ENCODE measurements at places on chromosomes 12 and 14.
A peak's percentile ranks its signal among the peaks of the same experiment; 100 is the strongest.

DNA sequence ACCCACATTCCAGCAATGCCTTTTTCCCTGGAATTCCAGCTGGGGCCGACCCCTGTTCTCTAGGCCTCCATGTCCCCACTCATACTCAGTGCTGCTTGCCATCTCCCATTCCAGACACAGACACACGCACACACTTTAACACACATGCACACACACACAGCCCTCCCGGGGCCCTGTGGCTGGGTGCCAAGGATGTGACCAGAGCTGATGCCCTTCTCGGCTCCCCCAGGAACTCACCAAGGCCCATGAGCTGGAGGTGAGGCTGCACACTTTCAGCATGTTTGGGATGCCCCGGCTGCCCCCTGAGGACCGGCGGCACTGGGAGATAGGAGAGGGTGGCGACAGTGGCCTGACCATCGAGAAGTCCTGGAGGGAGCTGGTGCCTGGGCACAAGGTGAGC is 4.3 kb downstream of the PLEKHG6 start:
- DNase-seq, result no peak

- DNase-seq, result peak; percentile 98
These were observed 29.0 kb downstream of the WBP11 start for GRCh38 chr12:14774074-14774905.

DNA sequence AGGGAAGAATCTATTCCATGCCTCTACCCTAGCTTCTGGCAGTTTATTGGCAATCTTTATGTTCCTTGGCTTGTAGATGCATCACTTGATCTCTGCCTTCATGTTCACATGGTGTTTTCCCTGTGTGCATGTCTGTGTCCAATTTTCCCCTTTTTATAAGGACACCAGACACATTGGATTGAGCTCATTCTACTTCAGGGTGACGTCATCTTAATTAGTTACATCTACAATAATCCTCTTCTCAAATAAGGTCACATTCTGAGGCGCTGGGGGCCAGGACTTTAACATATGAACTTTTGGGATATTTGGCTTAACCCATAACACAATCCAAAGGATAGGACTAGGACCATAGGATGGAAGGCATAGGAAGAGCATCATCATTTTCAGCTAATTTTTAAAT is 101.4 kb downstream of the KCNMB4 start:
- DNase-seq, result no peak

- peak; percentile 67 for DNase-seq
These were observed 593 bp downstream of the CFL2 start for GRCh38 chr14:34713681-34714319.

GRCh38 chr14:103718572-103718971 is 3.0 kb downstream of the ZFYVE21 start:
- DNase-seq, result peak; percentile 49

GRCh38 chr12:115973066-115973465 is 304.4 kb downstream of the MED13L start:
- DNase-seq, result peak; percentile 65

DNA sequence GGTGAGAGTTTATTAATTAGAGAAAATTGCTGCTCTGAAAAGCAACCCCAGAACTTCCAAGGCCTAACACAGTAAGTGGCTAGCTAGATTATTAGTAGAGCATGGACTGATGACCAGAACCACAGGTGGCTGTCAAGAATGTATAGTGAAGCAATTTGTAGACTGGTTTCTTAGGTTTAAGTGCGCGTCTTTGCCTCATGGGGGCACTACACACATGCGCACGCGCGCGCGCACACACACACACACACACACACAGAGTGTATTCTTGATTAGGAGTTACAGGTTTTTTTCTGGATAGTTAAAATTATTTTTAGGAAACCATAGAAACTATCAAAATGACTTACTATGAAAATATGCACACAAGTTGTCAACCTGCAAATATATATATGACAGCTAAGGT is 66.5 kb downstream of the BHLHE41 start:
- DNase-seq, result no peak

DNA sequence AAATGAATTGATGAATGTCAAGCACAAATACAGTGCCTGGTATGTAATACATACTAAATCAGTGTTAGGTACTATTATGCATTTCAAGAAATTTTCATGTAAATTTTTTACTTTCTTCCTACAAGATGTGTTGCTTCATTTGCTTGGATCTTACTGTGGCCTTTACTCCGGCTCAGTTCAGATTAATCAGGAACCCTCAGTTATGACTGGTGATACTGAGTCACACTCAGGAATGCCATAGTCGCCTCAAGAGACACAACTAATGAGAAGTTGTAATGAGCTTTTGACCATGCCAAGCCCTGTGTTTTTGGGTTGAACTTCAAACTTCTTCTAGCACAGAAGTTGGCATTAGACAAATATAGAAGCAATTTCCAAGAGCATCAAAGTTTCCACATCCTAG is 96.0 kb downstream of the TGFB3 start:
- DNase-seq, result peak; percentile 38

DNA sequence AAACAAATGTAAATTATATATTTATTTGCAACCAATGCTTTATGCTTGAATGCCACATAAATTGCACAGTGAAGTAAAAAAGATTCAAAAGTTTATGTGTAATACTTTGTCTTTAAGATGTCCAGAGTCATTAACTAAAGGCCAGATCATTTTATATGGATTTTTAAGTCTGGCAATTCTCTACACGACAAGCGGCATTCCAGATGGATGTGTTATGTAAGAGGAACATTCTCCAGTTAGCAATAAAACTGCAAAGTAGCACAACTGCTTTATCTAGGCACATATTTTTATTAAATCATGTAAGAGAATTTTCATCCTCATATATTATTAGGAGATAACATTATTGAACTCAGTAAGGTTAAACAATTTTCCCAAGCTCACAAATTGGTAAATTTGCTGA is 1717.7 kb upstream of the SEL1L start:
- no peak for DNase-seq

DNA sequence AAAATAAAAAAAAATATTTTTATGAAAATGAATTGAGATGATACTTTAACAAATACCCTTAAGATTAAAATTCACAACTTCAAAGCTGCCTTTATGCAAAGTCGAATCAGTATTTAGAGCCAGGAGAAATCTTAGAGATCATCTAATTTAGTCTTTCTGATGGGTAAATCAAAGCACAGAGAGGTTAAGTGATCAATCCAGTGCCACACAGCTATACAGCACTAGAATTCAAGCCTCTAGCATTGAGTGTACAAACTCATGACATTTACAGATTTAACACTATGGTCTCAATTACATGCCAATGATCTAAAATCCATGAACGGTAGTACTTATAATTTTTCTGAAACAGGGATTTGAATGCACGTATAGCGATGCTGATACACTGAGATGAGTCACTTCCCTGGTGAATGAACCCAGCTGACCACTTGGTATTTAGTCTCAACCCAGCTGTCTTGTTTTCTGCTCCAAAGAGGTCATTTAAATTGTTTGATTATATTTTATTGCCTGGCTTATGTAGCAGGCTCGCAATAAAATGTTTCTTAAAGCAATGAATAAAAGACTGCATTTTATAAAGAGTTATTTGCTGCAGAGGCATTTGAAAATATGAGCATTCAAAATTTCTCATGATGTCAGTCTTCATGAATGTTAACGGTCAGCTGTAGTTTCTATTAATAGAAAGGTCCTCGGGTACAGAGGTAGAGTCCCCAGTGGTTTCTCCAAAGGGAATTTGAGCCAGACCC is 152.4 kb upstream of the PRICKLE1 start:
- DNase-seq, result peak; percentile 60

- DNase-seq, result no peak
These were observed 76.7 kb downstream of the ANO6 start for GRCh38 chr12:45292486-45293195.

GRCh38 chr14:103949131-103949790 is 6.9 kb upstream of the RD3L start:
- DNase-seq, result no peak

DNA sequence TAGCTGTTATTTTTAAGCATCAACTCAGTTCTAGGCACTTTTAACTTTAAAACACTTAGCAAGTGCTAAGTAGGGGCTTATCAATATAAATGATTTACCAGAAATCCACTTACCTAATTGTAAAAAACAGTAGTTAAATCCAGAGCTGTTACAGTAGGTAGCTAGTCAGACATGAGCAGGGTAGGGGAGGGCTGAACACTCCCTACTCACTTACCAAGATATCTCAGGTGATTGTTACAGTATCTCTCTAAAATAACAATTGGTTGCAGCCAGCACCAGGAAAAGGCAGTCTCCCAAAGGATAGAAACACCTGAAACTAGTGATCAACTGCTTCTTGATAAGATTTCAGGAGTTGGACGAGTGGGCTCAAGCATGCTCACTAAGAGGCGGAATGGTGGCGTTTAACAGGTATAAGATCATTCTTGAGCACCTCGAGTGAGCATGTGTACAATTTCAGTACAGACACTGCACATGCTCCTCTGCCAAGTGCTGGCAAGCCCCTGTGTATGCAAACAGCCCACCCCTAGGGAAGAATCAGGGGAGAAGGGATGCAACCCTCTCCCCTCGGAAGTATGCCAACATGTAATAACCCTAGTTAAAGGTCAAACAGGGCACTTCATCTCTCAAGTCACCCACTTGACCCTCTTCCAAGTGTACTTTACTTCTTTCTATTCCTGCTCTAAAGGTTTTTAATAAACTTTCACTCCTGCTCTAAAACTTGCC is 1113.6 kb upstream of the SEL1L start:
- no peak for DNase-seq

- DNase-seq, result no peak
These were observed 6.1 kb upstream of the SLC35E3 start for GRCh38 chr12:68739891-68740290.

DNA sequence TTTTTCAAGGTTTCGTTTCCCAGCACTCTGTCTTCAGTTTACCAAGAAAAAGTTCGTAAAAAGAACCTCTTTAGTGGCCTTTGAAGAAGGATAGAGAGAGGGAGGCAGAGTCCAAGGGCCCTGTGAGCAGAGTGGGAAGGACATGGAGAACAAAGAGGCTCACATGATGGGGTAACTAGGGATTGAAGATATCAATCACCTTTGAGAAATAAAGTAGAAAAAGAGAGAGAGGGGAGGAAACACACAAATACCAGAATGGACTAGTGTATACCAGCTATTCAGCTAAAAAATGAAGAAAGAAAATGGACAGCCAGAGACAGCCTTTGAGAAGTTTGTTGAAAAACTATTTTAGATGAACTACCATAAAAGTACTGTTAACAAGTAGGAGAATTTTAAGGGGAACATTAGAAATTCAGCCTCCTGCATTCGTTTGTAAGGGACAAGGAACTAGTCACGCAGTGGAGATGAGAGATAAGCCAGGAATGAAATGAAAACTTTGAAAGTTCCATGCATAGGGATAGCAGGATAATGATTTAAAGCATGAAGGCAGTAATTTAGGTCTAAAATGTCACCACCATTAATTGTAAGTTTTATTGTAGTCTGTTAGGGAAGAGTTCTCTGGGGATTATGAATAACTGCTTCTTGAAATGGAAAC is 82.1 kb downstream of the SPTSSA start:
- DNase-seq, result no peak

- no peak for DNase-seq
These were observed 29.6 kb downstream of the GIT2 start for GRCh38 chr12:109966546-109966945.

GRCh38 chr12:43277651-43278540 is 274.1 kb downstream of the ADAMTS20 start:
- peak; percentile 80 for DNase-seq

GRCh38 chr14:102565959-102566358 is 26.5 kb upstream of the RCOR1 start:
- no peak for DNase-seq

DNA sequence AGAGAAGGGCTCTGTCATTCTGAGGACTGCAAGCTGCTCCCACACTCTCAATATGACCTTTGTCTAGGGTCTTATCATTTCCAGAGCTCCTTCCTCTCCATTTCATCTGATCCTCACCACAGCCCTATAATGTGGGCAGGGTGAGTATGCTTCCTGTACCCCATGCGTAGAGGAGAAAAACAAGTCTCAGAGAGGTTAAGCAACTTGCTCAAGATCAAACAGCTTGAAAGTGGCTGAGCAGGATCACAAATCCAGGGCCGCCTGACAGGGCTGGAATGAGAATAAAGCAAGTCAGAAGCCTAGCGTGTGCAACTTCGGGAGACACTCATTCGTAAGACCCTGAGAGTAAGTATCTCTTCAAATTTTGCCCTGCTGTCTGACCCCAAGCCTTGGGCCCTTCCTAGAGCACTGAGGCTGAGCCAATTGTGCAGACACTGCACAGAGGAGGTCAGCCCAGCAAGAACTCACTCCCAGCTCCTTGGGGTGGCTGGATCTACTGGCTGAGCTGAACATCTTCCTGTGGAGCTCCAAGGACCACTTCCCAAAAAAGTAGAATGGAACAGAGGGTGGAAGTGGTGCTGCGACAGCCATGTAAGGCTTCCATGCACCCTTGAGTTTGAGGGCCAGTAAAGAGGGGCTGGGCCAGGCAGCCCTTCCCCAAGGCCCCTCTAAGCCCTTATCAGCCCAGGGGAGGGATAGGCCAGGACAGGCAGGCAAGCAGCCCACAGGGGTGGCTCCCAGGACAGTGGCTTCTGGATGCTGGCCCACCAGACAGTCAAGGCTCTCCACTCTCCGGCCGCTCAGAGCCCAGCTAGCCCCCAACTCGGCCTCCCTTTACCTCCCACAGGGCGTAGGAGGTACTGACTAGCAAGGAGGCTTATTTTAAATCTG is 10.5 kb downstream of the ZFP36L1 start:
- DNase-seq, result no peak

- no peak for DNase-seq
These were observed 221.2 kb upstream of the TMPO start for GRCh38 chr12:98294051-98294805.

- DNase-seq, result no peak
These were observed 728.5 kb downstream of the FSCB start for GRCh38 chr14:43778570-43778936.

- DNase-seq, result no peak
These were observed 187.0 kb downstream of the GRIP1 start for GRCh38 chr12:66491853-66492252.

- DNase-seq, result no peak
These were observed 91.5 kb downstream of the CPNE8 start for GRCh38 chr12:38813923-38814322.

GRCh38 chr14:97299661-97300060 is 502.5 kb downstream of the VRK1 start:
- no peak for DNase-seq

- no peak for DNase-seq
These were observed 509.1 kb downstream of the DIO2 start for GRCh38 chr14:79702197-79702596.

DNA sequence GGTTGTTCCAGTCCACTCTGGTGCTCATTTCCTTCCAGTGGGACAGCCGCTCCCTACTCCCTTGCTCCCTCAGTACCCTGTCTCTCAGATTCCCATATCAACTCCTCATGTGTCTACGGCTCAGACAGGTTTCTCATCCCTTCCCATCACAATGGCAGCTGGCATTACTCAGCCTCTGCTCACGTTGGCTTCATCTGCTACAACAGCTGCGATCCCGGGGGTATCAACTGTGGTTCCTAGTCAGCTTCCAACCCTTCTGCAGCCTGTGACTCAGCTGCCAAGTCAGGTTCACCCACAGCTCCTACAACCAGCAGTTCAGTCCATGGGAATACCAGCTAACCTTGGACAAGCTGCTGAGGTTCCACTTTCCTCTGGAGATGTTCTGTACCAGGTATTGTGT is 69.9 kb downstream of the RAD52 start:
- peak; percentile 39 for DNase-seq

- no peak for DNase-seq
These were observed 126.4 kb upstream of the PLEKHA5 start for GRCh38 chr12:19003141-19003540.
